ENCODE measurements at places on chromosomes 4 and X.

DNA sequence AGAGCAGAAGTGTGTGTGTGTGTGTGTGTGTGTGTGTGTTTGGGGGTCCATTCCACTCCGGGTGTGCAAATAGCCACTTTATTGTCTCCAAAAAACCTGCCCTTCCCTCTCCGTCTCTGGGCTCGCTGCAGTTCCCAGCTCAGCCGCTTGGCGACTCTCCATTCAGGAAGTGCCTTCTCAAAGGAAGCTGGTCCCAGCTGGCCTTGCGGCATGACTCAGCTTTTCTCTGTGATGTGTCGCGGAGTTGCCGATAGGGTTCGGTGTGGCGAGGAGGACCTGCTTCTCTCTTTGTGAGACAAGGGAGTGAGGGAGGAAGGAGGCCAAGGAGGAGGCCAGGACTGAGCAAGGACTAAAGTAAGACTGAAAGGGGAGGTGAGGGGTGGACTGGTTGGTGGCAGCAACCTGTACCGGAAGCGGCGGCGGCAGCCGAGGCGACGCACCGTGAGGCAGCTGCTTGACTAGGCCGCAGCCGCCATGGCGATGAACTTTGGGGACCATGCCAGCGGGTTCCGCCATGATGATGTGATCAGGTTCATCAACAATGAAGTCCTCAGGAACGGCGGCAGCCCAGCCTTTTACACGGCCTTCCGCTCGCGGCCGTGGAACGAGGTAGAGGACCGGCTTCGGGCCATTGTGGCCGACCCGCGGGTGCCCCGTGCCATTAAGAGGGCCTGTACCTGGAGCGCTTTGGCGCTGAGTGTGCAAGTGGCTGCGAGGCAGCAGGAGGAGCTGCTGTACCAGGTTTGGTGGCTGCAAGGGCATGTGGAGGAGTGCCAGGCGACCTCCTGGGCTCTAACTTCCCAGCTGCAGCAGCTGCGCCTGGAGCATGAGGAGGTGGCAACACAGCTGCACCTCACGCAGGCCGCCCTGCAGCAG, at the start of gene TEX13C:
TSS of gene TEX13C (plus strand) at position 226 of the 876 bp plus-strand sequence. CDS start at position 475, 249 bp downstream.
- no peak for DNase-seq

- DNase-seq: peak; percentile 44
Observed at GRCh38 chr4:89316931-89317366, 9.3 kb upstream of the GPRIN3 start.

GRCh38 chrX:155998761-155999510, 1.4 kb downstream of the IL9R start:
- no peak for DNase-seq

DNA sequence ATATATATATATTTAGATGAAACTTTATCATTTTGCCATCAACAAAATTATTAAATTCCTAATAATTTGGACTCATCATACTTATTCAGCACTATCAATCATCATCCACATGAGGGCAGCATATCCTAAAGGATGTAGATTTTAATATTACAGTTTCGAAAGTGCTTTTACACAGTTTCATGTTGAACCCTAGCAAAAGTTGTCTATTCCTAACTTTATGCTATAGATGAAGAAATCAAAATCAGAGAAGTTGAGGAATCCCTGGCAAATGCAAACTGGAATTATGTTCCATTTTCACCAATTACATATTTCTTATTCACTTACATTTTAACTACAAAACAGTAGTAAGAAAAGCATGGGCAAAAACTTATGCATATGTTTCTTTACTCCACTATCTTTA, 36.6 kb upstream of the UGT2A1 start:
- peak; percentile 54 for DNase-seq

GRCh38 chr4:74328501-74328900, 20.2 kb downstream of the EPGN start:
- DNase-seq: no peak

- DNase-seq: no peak
Observed at GRCh38 chr4:8023696-8024033, 84.0 kb upstream of the AFAP1 start.

DNA sequence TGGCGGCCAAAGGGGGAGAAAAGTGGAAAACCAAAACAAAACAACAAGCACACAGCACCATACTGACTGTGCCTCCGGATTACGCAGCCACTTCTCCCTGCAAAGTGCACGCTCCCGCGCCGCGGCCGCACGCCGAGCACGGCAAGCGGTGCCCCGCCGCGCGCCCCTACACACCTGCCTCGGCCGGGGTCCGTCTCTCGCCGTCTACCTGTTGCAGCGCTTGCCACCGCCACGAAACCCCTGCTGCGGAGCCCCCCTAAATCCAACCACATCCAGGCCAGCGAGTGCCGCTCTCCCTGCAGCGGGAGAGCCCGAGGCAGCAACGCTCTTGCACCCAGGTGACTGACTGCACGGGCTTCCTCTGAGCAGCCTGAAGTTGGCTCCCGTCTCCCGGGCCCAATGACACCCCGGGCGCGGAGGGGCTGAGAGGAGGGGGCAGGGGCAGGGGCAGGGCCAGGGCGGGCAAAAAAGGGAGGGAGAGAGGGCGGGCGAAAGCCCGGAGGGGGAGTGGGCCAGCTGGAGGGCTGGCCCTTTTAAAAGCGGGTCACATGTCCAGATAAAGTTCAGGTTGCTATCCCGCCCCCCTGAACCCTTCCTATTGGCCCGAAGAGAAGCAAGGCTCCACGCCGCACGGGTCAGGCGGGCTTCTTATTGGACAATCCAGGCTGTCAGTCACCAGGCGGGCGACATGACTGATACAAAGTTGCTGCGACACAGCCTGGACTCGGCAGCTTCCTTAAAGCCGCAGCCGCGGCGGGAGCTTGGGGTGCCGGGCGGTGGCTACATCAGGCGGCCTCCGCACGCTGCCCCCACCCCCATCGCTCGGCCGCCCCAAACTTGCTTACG, at the start of gene NR3C2:
TSS of gene NR3C2 (minus strand) at position 429 of the 846 bp plus-strand sequence.
- DNase-seq: peak; percentile 97

DNA sequence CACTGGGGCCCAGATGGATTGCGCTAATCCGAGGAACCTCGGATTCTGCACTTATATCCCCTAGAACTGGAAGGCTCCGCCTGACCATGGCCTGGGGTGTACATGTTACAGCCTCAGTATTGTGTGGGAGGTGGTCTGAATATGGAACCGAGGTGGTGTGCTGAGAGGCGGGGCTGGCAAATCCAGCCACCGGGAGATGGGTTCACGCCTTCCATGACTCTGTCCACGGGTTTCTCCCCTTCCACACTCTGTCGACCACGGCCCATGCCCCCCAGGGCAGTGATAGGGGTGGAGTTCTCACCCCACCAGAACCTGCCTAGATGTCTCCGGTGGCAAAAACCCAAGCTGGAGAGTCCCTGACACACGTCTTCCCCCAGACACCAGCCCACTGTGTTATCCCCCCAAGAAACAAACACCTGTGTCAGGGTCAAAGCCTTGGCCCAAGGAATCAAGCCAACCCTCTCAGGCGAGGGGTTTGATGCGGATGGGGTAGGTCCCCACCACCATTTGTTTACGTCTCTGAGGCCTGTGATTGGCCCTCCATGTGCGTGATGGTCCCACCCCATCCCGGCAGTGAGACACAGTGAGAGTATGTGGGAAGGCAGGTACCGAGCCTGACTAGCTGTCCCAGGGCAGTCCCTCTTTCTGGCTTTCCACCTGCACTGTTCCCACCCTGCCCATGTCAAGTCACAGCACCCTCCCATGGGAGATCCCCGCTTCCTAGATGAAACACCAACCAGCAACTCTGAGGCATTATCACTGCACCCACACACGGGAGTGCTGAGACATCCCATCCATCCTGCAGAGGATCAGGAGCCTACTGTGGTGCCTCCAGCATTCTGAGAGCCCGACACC, 6.6 kb upstream of the LOC101059915 start:
- no peak for DNase-seq

DNA sequence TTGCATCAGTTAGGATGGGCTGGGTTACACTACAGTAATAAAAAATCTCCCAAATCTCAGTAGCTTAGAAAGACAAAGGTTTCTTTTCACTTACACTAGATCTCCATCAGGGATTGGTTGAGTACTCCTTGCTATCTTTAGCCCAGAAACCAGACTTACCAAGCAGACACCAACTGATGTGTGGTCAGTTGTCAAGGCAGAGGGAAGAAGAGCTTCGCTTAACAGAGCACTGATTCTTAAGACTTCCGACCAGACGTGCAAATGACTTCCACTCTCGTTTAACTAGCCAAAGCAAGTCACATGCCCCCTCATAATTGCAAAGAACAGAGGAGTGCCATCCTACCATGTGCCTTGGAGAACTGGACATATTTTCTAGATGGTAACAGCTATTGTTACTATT, 5.7 kb upstream of the ZNF518B start:
- DNase-seq: no peak

GRCh38 chr4:68368691-68369131, 18.8 kb upstream of the YTHDC1 start:
- peak; percentile 86 for DNase-seq

DNA sequence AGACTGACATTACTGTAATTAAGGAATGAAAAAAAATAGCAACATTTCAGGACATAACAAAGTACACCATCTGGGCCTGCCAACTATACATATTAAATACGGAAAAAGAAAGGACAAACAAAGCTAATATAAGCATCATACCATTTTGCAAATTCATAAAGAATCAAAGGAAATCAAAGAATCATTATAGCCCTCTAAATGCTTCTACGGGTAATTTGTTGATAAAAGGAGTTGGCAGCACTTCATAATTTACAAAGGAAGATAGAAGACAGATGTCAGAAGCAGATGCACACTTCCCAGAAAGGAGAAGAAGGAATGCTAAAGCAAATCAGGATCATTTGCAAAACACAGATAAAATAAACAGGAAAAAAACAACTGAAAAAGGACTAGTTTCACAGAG, 1757.3 kb downstream of the PCDH7 start:
- DNase-seq: no peak

- DNase-seq: no peak
Observed at GRCh38 chrX:9222299-9222698, 188.4 kb upstream of the FAM9B start.

GRCh38 chr4:142091691-142092182, 455.4 kb downstream of the IL15 start:
- DNase-seq: peak; percentile 79

DNA sequence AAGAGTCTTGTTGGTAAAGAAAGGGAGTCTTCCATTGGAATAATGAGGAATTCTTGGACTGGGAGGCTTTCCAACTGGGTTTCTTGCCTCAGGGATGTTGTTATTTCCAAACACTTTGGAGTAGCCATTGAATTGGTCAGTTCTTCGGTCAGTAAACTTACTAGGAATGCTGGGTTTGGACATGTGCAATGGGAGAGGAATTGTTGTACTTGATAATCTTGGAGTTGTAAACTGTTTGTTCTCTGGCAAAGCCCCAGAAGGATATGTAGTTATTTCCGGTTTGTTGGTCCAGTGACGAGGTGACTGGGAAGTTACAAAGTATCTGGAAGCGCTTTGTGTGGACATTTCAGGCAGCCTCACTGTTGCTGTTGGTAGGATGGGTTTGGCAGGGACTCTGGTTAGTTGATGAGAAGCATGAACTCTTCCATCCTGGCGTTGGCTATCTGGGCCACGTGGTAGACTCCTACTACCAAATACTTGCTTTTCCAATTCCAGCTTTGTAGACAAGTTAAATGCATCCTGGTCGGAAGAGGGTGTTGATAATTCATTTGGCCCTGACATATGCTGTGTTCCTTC, 25.9 kb downstream of the MXRA5 start:
- DNase-seq: no peak

GRCh38 chr4:62618042-62618441, 1417.9 kb downstream of the ADGRL3 start:
- no peak for DNase-seq

GRCh38 chr4:113566015-113566795, 195.3 kb downstream of the CAMK2D start:
- DNase-seq: no peak

DNA sequence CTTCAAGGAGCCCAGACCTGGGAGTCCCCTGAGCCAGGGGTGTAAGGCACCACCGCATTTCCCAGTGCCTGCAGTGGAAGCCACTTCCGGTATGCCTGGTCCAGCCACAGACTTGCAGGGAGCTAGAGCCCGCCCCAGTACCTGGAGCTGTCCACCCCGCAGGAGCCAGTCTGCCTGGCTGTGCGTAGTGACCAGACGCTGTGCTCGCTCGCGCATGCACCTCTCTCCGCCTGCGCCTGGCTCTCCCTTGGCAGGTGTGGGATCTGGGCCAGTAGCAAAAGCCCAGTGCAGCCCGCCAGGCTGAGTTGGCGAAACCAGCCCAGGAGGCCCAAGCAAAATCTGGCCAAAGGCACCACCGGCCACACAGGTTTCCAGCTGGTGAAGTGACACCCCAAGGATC, 973.7 kb upstream of the AGA start:
- no peak for DNase-seq

DNA sequence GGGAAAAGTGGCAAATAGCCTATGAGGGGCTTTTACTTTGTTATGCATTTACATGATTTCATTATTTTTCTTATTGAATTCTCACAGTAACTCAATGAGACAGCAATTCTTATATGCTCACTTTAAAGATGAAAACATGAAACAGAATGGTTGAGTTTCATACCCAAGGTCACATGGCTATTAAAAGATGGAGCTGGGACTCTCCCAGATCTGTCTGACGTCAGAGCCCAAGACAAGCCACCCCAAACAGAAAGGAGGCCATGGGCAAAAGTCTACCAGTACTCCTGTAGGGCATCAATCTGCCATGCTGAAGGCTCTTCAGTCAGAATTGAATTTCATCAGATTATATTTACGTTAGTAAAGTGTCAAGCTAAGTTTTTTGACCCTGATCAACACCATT, 13.2 kb downstream of the HSD17B11 start:
- DNase-seq: no peak

- peak; percentile 78 for DNase-seq
Observed at GRCh38 chrX:16239211-16239610, 71.9 kb downstream of the MAGEB17 start.

- peak; percentile 93 for DNase-seq
Observed at GRCh38 chrX:5051831-5052491, 1176.7 kb downstream of the NLGN4X start.

- DNase-seq: peak; percentile 92
Observed at GRCh38 chr4:22190855-22191254, 242.3 kb upstream of the KCNIP4 start.

GRCh38 chrX:107672955-107673378, 44.7 kb downstream of the PRPS1 start:
- DNase-seq: peak; percentile 62

- no peak for DNase-seq
Observed at GRCh38 chrX:124358800-124359383, 12.5 kb downstream of the SH2D1A start.

GRCh38 chr4:122705547-122706117, 26.9 kb upstream of the BBS12 start:
- DNase-seq: no peak

DNA sequence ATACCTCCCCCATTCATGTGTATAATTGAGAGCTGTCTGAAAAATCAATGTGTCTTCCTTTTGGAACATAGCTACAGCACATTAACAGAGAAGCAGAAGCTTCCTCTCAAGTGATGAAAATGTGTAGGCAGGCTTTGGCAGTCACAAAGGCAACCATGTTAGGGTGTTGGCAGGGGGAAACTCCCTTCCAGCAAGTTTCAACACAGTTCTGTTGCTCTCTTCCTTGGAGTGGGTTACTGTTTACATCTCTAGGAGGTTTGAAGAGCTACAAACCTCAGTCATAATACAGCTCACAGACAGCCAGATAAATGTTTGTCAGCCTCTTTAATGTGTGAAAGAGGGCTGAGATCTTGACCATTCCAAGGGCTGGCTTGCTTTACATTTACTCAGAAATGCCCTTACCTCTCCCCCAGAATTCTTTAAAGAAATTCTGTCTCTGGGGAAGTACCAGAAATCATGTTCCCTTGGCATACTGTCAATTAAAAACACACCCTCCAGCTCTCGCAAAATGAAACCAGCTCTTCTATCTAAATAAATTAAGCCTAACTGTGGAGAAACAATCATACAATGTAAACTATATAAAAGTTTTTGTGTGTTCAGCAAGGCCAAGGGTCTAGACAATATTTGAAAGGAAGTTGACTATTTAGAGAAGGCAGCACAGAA, 18.9 kb downstream of the ZBTB33 start:
- DNase-seq: no peak

GRCh38 chrX:12894074-12895030, 12.1 kb upstream of the TLR8 start:
- DNase-seq: peak; percentile 28
